Stimulated activated CD8-positive, alpha-beta memory T cell treated with anti-CD3 and anti-CD28 coated beads, Interleukin-4, amount 100 ng/mL, for 24 hours (primary cell): ENCODE measurements at places on chromosomes 4 and X.

DNA sequence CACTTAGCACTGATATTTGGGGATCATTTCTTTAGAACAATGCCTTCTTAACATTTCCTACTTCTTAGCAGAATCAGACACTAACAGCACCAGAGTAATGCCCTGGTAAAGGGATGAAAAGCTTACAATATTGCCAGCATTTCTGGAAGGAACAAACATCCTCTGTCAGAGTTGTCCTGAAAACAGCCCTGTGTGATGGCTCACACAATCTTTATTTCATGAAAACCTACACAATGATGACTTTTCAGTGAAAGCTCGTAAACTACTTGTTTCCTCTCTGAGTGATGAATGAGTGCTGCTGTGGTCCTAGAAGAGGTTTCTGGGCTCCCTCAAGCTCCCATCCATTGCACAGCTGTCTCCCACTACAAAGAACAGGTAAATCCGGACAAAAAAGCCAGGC, 52.8 kb downstream of the GPC4 start:
- no peak for DNase-seq

DNA sequence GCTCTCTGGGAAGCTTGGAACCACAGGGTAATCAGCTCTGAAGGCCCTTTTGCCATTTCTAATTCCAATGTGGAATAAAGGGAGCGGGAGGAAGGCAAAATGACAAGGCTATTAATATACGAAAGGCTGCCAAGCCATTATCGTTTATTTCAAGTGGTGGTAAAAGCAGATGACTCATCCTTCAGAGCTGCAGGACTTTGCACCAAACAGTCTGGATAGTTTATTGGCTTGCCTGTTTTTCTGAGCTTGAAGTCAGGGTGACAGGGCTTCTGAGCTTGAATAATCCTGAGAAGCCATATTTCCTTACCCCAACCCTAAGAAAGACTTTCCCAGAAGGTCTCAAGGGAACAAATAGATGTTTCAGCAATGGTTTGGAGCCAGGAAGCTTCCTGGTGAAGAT, 7.7 kb upstream of the GABRE start:
- DNase-seq: no peak

DNA sequence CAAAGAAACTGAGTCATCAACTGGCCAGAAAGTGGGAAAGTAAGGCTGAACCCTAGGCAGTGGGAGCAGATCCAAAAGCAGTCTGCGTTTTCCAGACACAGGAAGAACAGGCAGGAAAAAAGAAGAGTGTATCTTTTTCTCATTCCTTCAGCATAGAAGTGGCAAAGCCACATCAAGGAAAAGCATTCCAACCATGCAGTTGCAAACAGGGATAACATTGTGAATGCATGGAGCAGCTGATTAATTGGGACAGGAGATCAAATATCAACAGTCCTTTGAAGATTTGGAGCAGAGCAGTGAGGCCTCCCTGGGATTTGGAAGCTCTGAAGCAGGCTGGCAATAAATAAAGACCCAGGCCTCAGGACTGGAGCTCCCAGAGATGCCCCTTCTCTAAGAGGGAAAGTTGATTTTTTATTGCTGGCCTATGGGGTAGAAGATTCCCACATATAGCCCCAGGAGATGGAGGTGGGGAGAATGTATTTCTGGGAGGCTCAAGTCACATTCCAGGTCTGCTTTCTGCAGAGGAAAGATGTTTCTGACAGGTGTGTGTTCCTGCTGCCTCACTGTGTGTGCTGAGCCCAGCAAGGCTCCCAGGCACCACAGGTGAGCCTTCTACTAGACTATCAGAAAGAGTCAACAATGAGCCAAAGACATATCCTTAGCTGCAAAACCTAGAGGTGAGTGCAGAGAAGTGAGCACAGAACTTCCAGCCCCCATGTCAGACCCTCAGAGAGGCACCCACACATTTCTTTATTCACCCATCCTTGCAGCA, 222.5 kb downstream of the RAB28 start:
- no peak for DNase-seq

- DNase-seq: no peak
Observed at GRCh38 chr4:1241466-1241935, 7.4 kb downstream of the CTBP1 start.

DNA sequence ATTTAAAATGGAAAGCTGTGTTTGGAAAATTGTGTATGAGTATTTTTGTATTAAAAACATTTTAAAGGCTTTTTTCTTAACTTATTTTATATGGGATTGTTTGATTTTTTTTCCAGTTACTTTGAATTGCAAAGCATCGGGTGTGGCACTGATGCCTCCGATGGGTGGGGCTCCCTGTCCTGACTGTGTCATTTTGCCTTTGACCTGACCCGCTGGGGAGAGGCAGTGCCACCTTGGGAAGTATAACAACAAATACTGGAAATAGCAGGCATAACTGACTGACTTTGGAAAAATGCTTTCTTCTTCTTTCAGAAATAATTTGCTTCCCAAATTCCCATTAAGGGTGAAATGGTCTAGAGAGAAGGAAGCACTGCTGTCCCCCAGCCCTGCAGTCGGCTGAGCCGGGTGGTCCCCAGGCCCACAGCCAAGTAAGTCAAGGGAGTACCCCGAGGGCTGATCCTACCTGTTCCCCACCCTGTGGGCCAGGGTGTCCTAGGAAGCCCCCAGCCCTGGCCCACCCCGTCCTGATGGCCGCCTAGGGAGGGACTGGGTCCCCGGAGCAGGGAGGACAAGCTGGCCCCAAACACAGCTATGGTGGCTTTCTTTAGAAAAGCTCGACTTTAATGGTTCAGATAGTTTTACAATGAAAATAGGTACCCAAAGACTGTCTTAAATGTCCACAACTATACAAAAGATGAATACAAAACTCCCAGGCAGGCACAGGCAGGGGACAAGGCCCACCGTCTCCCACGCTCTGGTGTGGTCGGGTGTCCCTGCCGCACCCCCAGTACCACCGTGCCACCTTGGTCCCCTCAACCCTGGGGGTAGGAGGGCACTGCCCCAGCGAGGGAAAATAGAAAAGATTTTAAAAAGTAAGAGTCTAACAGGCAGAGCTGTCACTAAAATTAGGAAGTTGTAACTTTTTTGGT, 26.4 kb downstream of the NELFA start:
- no peak for DNase-seq

- no peak for DNase-seq
Observed at GRCh38 chrX:114390251-114390796, 193.6 kb upstream of the HTR2C start.

DNA sequence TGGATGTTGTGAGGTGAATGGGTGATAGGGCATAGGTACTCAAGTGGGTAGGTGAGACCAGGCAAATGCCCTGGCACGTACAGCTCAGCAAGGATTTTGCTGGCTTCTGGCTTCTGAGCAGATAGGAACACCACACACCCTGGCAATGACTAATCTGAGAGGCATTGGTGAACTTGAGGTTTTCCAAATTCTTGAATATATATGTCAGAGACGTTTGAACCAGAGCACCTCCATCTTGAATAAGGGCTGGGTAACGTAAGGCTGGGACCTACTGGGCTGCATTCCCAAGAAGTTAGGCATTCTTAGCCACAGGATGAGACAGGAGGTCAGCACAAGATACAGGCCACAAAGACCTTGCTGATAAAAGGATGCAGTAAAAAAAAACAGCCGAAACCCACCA, 204.5 kb downstream of the NLGN4X start:
- DNase-seq: no peak

GRCh38 chr4:106258145-106259045, 57.6 kb downstream of the TBCK start:
- DNase-seq: no peak
